Activated CD4-positive, alpha-beta memory T cell treated with anti-CD3 and anti-CD28 coated beads, Interleukin-2, amount 10 ng/mL, durations not matched to agents 7 days and 5 days (primary cell): ENCODE measurements at places on chromosomes 1 and 21. TPM values are rescaled to one million over a fixed set of nuclear protein-coding genes. Genes with fewer than 3 reads are reported as not detected.
A peak's percentile ranks its signal among the peaks of the same experiment; 100 is the strongest.

GRCh38 chr1:246372559-246372958 lies 134.5 kb downstream of the SMYD3 start:
- H3K4me1 ChIP-seq, result no peaks in the 10 kb centered on the region
- DNase-seq, result no peak
- no peaks in the 10 kb centered on the region for H3K36me3 ChIP-seq
- H3K27me3 ChIP-seq, result no peaks in the 10 kb centered on the region

DNA sequence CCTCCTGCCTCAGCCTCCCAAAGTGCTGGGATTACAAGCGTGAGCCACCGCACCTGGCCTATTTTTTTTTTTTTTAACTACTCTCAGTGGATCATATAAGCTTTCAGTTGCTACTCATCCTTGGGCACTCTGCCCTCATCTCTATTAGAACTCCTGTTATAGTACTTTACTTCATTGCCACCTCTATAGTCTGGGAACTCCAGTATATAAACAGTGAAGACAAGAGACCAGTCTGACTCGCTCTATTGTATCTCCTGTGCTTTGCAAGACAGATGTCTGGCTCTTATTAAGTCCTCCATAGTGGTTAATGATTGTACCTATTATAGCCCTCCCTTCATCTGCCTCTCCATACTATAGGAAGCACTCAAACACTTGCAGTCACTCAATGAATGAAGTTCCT lies 15.1 kb downstream of the KHDRBS1 start:
- H3K27me3 ChIP-seq, result no peaks in the 10 kb centered on the region
- H3K4me3 ChIP-seq, result no peak overlapping the region
- H3K36me3 ChIP-seq, result peaks cover 51% of the 10 kb centered on the region
- DNase-seq, result no peak

DNA sequence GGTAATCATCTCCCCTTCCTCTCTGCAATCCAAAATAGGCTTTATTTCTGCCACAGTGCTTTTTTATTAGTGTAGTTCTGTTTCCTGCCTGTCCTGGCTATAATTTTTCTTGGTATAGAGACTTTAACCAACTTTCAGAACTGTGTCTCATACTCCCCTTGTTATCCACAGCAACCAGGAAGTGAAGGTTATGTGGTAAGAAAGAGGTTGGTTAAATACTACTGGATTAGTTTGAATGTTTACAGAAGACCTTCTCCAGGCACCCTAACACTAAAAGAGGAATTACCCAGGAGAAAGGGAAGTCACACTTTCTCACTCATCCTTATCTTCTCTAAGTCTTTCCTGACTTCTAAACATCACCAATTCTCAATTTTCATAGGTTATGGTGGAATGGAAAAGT lies 17.8 kb upstream of the TNFSF4 start:
- no peak for DNase-seq
- H3K4me1 ChIP-seq, result peaks cover 16% of the 10 kb centered on the region
- no peaks in the 10 kb centered on the region for H3K36me3 ChIP-seq
- H3K27ac ChIP-seq, result no peak overlapping the region
- H3K4me3 ChIP-seq, result no peak overlapping the region

Gene KRTAP13-2
- total RNA-seq, result not detected

- H3K4me3 ChIP-seq, result no peak overlapping the region
- H3K4me1 ChIP-seq, result peaks cover 2% of the 10 kb centered on the region
- no peak overlapping the region for H3K27ac ChIP-seq
Measured at GRCh38 chr1:178781533-178782330, 56.7 kb downstream of the RALGPS2 start.

- peaks cover 39% of the 10 kb centered on the region for H3K36me3 ChIP-seq
- no peak for DNase-seq
- H3K27ac ChIP-seq, result no peak overlapping the region
- no peaks in the 10 kb centered on the region for H3K27me3 ChIP-seq
- H3K4me1 ChIP-seq, result peaks cover 54% of the 10 kb centered on the region
Measured at GRCh38 chr1:1881727-1882126, 9.2 kb downstream of the GNB1 start.

Gene PINK1
- total RNA-seq, result 6.6 TPM

DNA sequence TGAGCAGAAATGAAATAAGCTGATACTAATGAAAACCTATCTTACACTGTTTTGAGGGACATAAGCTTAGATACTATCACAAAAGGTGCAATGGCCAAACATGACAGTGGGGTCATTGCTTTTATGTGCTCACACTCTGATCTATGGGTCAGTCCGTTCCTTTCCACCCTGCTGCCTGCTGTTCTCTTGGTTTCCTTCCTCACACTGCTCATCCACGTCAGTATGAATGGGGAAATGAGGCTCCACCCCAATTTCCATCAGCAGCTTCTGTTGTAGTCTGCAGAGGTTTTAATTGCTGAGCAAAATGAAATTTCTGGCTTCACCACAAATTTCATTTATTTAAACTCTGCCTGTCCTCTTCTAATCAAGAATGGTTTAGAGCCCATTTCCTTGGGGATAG lies 155.2 kb downstream of the GABPA start:
- no peaks in the 10 kb centered on the region for H3K27me3 ChIP-seq
- no peaks in the 10 kb centered on the region for H3K36me3 ChIP-seq
- no peak for DNase-seq
- H3K27ac ChIP-seq, result no peak overlapping the region
- no peaks in the 10 kb centered on the region for H3K4me1 ChIP-seq
- no peak overlapping the region for H3K4me3 ChIP-seq

DNA sequence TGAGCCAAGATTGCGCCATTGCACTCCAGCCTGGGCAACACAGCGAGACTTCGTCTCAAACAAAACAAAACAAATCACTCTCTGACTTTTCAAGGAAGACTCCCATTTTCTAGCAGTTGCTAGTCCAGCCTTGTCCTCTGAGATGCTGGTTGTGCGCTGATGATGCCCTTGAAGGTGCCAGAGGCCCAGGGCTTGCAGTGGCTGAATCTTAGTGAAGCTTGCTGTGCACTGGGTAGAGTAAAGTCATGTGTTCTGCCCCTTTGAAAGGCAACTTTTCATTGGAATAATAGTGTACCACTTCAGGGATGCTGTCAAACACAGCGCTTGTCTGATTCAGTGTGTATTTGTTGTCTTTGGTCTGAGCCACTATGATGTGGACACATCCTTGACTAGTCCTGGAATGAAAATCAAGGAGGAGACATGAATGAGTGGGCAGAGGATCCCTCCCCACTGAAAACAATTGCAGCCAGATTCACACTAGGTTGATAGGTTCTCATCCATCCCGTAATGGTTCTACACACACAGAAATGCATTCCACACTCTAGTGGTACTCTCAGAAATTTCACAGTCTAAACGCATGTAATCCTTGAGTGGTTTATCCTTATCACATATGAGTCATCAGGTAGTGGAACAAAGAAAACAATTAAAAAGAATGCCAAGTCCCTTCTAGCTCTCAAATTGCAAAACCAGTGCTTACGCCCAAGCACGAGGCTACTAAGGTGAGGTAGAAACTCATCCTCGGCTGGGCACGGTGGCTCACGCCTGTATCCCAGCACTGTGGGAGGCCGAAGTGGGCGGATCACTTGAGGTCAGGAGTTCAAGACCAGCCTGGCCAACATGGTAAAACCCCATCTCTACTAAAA lies 17.8 kb upstream of the TDRD10 start:
- H3K4me1 ChIP-seq, result peaks cover 7% of the 10 kb centered on the region
- H3K4me3 ChIP-seq, result no peak overlapping the region
- no peaks in the 10 kb centered on the region for H3K36me3 ChIP-seq
- H3K27ac ChIP-seq, result no peak overlapping the region
- no peak for DNase-seq
- peaks cover 17% of the 10 kb centered on the region for H3K27me3 ChIP-seq

Gene EXTL2
- 2.4 TPM for total RNA-seq

Gene C8A
- total RNA-seq, result not detected

- peaks cover 2% of the 10 kb centered on the region for H3K4me1 ChIP-seq
- H3K36me3 ChIP-seq, result peaks cover 7% of the 10 kb centered on the region
- H3K4me3 ChIP-seq, result no peak overlapping the region
- H3K27me3 ChIP-seq, result no peaks in the 10 kb centered on the region
- H3K27ac ChIP-seq, result no peak overlapping the region
Measured at GRCh38 chr1:226964611-226965486, 24.8 kb downstream of the COQ8A start.

Gene CACNA1E
- total RNA-seq, result not detected

Gene DCST1
- not detected for total RNA-seq

DNA sequence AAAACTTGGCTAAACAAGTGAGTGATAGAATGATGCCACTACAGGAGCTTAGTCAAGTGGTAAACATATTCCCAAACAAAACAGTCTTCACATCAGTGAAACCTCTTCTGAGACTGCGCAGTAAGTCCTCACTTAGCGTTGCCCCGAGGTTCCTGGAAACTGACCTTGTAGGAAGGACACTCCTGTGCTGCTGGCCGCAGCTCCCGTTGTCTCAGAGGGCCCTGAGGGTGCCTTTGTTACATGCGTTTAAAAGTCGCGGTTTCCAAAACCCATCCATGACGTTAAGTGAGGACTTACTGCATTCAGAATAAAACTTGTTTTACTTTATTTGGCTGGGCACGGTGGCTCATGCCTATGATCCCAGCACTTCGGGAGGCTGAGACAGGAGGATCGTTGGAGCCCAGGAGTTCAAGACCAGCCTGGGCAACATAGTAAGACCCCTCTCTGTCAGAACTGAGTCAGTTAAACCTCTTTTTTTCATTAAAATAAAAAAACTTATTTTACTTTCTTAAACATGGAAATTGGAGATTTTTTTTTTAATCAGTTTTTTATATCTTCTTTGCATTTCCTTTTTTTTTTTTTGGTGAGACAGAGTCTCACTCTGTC lies 36.0 kb upstream of the DIP2A start:
- no peak overlapping the region for H3K4me3 ChIP-seq
- no peaks in the 10 kb centered on the region for H3K27me3 ChIP-seq
- peaks cover 30% of the 10 kb centered on the region for H3K36me3 ChIP-seq
- DNase-seq, result no peak
- peak overlapping the region; percentile 67 for H3K27ac ChIP-seq
- H3K4me1 ChIP-seq, result peaks cover 19% of the 10 kb centered on the region

Gene TNFRSF4
- total RNA-seq, result 237 TPM

Gene SLC35A3
- total RNA-seq, result 16.4 TPM

DNA sequence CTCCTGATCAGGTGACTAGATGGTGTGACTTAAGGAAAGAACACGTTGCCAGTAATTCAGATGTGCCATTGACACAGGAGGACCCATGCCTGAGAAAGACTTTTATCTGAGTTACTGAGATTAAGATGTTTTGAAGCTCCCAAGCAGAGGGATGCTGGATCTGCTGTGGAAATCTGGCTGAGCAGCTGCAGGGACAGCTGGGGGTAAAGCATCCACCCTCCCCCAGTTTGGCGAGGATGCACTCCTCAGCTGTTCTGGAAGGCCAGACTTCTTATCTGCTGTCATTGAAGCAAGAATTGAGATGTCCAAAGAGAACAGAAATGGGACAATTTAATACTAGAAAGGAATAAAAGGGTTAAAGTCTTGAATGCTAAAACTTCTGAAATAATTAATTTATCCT lies 25.7 kb downstream of the TTC3 start:
- H3K4me3 ChIP-seq, result no peak overlapping the region
- no peaks in the 10 kb centered on the region for H3K27me3 ChIP-seq
- no peak for DNase-seq
- H3K27ac ChIP-seq, result no peak overlapping the region
- H3K36me3 ChIP-seq, result peaks cover 18% of the 10 kb centered on the region

DNA sequence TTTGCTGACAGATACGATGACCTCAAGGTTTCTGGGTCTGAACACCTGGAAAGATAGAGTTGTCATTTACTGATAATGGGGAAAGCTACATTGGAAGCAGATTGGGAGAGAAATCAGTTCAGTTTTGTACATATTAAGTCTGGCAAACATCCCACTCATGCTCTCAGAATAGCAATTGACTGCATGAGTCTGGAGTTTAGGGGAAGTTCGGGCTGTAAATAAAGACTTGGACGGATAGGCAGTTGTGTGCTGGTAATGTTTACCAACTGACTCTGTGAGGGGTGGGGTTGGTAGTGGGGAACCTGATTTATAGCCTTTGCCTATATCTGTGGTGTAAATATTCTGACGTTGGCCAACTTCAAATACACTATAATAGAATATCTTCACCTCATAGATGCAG lies 4.0 kb downstream of the H6PD start:
- DNase-seq, result no peak
- no peak overlapping the region for H3K27ac ChIP-seq
- peaks cover 55% of the 10 kb centered on the region for H3K4me1 ChIP-seq
- H3K27me3 ChIP-seq, result no peaks in the 10 kb centered on the region

Gene MSH4
- 0.25 TPM for total RNA-seq

DNA sequence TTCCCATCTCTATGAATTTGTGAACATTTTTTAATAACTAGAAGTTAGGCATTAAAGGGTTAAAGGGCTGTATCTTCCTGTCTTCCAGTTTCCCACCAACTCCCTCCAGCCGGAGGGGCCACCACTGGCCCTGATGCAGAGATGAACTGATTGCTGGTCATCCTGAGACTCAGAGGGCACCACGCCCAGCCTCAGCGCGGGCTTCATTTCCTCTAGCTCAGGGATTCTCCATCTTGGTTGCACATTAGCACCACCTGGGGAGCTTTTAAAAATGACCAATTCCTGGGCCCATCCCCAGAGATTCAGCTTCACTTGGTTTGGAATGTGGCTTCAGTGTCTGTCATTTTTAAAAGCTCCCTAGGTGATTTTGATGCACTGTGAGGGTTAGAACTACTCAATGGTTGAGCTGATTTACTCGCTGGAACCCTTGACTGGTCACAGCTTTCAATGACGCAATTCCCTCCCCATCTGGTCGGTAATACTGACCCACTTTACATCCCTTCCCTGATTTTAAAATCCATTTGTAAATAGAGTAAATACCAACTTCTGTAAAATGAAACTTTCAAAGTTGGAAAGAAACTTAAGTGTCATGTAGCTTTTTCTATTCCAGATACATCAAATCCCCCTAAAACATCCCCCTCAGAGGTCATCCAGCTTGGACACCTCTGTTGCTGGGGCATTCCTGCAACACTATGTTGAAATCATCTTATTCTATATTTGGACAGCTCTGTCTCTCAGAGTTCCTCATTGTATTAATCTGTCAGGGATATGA lies 5.1 kb downstream of the NAV1 start:
- H3K4me3 ChIP-seq, result no peak overlapping the region
- H3K27ac ChIP-seq, result no peak overlapping the region
- peaks cover 7% of the 10 kb centered on the region for H3K4me1 ChIP-seq

Gene WNT3A
- total RNA-seq, result not detected

Gene SHE
- not detected for total RNA-seq

DNA sequence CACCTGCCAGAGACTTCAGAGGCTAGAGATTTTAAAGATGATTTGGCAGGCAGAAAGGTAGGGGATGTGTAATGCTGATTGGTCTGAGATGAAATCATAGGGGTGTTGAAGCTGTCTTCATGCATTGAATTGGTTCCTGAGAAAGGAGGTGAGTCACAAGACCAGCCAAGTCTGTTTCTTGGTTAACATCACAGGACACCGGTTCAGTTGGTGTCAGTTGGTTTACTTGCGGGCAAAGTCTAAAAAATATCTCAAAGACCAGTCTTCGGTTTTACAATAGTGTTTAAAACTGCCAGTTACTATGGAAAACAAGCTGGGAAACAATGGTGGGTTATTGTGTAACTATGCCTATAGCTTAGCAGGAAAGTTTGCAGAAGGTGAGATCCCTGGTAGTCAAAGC lies 305.9 kb downstream of the BARHL2 start:
- H3K27me3 ChIP-seq, result no peaks in the 10 kb centered on the region
- no peak for DNase-seq
- H3K36me3 ChIP-seq, result no peaks in the 10 kb centered on the region
- no peaks in the 10 kb centered on the region for H3K4me1 ChIP-seq

Gene EFHD2
- total RNA-seq, result 97.7 TPM

- H3K36me3 ChIP-seq, result no peaks in the 10 kb centered on the region
- no peak for DNase-seq
- H3K4me1 ChIP-seq, result peaks cover 23% of the 10 kb centered on the region
Measured at GRCh38 chr1:1356796-1357401, 1.5 kb downstream of the MXRA8 start.

Gene OR2L8
- not detected for total RNA-seq
